ENCODE measurements at places on chromosomes 12 and 14. TPM values are rescaled to one million over a fixed set of nuclear protein-coding genes. Genes with fewer than 3 reads are reported as not detected.

- no peak for DNase-seq
These were observed 241.4 kb upstream of the PDZRN4 start for GRCh38 chr12:40946612-40947194.

ASCL1 gene
- not detected for total RNA-seq

DNA sequence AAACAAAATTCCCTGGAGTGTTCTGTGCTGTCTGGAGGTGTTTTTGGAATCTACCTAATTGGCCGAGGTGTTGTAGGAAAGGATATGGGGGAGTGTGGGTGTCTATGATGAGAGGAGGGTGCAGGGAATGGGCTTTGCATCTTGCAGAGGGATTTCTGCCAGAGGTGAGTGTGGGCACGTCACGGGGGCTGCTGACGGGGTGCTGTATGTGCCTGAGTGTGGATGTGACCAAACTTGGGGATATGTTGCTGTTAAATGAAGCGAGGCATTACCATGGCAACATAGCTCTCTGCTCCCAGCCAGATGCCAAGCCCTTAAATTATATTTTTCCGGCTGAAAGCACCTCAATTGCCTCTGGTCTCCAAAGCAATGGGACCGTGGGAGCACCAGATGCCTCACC lies 44.3 kb upstream of the SPTLC2 start:
- DNase-seq: no peak

KIF21A gene
- 26.2 TPM for total RNA-seq
